Suppressor macrophage treated with lipopolysaccharide for 1 hour (primary cell): ENCODE measurements at places on chromosomes 6 and 20.

DNA sequence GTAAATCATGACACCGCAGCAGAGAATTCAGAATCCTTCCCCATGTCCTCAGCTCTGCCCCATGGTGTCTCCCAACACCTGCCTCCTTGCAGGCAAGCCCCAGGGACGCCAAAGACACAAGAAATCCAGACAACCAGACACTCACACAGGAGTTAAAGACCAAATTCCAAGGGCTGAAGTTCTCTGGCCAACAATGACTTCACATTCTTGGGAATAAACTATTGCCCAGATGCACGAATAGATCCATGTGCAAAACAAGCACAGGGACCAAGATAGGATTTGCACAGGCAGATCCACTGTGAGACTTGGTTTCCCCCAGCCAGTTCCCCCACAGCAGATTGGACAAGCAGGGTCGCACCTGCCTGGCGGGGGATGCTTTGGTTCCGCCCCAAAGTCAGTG, 246.7 kb downstream of the SOD2 start:
- no peak for DNase-seq

GRCh38 chr6:170375661-170376060, 69.1 kb downstream of the FAM120B start:
- peak; percentile 16 for DNase-seq

- no peak for DNase-seq
Observed at GRCh38 chr6:164296411-164296810, 881.9 kb downstream of the QKI start.

GRCh38 chr20:45998761-45999160, 9.9 kb upstream of the MMP9 start:
- DNase-seq = peak; percentile 87

- DNase-seq = no peak
Observed at GRCh38 chr6:33599413-33599938, 19.4 kb upstream of the BAK1 start.

- no peak for DNase-seq
Observed at GRCh38 chr6:117075218-117075617, 190.1 kb upstream of the VGLL2 start.

- DNase-seq = no peak
Observed at GRCh38 chr6:139742671-139743070, 368.2 kb upstream of the CITED2 start.

DNA sequence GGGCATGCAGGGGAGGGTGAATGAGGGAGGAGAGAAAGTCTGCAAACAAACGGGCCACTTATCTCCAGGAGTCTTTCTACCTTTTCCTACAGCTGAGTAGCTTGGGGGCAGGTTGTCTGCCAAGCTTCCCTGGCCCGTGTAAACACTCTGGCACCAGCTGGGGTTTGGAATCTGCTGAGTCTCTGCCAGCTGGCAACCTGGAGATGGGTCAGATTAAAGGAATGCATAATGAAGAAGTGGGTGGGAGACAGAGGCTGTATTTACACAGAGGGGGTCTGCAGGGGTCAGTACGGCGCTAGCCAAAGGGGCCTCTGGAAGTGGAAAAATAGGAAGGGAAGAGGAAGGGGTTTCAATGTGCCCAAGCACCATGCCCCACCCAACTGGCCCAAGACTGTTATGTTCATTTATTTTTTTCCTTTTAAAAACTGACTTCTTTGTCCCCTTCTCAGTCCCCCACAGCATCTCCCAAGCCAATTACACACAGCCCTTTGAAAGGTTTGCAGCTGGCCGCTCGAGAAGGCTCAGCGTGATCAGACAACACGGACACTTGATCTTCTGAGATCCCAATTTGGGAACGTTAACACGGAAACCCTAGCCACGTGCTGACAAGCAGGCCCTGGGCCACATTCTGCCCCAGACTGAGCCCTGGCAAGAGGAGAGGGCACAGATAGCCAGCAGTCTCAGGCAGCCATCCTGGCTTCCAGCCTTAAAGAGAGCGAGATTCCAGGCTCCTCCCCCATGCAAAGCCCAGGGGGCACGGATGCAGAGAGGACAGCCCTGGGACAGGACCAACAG, 25.2 kb downstream of the TRAM2 start:
- no peak for DNase-seq

DNA sequence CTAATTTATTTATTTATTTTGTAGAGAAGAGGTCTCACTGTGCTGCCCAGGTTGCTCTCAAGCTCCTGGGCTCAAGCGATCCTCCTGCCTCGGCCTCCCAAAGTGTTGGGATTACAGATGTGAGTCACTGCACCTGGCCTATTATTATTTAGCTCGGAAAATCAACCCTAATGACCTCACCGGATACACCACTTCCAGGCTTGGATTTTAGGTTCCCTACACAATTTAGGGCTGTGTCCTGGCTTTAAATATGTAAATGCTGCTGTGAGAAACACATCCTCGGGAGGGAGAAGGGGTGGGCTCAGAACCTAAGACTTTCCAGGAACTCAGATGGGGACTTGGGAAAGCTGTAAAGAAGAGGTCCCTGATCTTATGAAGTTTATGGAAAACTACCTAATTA, 51.0 kb upstream of the SLC32A1 start:
- no peak for DNase-seq

DNA sequence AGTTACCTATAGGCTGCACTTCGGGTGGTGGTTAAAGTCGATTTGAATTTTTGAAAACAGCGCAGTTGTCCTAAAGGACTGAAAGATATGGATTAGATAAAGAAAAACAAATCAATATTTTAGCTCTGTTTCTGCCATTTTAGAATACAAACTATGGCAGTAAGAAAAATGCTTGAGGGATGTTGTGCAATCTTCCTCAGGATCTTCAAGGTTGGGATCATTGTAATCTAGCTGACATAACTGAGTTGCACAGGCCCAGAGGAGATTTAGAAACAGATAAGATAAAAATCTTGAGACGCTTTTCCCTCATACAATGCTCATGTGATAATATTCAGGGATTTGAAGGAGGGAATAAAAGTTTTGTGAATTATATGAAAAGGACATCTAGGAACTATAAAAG, 926 bp downstream of the PEX3 start:
- DNase-seq = no peak

DNA sequence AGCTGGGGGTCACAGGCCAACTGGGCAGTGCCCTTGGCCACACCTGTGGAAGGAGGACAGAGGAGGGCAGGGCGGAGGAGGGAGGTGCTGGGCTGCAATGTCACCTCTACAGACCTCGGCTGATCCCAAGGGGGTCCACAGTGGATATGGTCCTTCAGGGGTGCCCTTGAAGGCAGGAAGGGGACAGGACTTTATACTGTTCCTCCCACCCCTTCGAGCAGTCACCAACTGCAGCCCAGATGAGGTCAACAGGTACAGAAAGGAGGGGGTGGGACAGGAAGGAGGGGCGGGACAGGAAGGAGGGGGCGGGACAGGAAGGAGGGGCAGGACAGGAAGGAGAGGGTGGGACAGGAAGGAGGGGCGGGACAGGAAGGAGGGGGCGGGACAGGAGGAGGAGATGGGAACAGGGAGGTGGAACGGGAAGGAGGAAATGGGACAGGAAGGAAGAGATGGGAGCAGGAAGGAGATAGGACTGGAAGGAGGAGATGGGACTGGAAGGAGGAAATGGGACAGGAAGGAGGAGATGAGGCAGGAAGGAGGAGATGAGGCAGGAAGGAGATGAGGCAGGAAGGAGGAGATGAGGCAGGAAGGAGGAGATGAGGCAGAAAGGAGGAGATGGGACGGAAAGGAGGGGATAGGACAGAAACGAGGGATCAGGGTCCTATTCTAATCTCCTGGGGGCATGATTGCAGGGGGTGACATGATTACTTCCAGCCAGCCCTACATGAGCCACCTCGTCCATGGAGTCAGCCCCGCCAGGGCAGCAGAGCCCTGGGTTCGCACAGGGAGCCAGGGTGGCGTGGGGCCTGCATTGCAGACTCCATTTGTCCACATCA, 19.4 kb upstream of the MRGBP start:
- DNase-seq = no peak

- DNase-seq = peak; percentile 42
Observed at GRCh38 chr6:39218868-39219567, 10.3 kb downstream of the KCNK5 start.

GRCh38 chr20:4099905-4100675, 84.7 kb upstream of the RNF24 start:
- no peak for DNase-seq

GRCh38 chr20:24483435-24484080, 14.1 kb downstream of the SYNDIG1 start:
- DNase-seq = no peak

DNA sequence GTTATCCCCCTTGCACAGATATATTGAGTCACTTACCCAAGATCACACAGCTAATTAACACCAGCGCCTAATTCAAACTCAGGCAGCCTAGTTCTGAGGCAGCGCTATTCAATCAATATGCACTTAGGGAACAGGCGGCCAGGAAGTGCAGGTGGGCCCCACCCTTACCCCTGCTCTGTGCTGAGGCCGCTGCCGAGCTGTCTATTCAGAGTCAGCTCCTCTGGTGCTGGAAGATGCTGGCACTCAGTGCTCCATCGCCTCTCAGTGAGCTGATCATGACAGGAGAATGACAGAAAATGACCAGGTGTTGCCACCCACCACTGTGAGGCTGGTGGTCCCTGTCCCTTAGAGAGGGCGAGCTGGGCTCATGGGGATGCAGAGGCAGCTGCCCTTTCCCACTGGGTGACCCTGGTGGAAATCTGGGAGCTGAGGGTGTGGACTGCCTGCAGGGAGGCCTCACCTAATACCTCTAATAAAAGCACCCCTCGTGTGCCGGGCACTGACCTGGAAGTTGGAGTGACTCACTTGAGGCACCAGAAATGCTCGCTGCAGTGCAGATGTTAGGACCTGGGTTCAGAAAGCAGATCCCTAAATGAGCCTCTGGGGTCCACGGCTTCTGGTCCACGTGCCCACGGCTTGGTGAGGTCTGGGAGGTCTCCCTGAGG, 42.5 kb upstream of the CD93 start:
- no peak for DNase-seq

GRCh38 chr6:3804964-3805363, 44.2 kb upstream of the FAM50B start:
- no peak for DNase-seq

- DNase-seq = peak; percentile 46
Observed at GRCh38 chr6:138691595-138692057, 81.9 kb upstream of the CCDC28A start.

DNA sequence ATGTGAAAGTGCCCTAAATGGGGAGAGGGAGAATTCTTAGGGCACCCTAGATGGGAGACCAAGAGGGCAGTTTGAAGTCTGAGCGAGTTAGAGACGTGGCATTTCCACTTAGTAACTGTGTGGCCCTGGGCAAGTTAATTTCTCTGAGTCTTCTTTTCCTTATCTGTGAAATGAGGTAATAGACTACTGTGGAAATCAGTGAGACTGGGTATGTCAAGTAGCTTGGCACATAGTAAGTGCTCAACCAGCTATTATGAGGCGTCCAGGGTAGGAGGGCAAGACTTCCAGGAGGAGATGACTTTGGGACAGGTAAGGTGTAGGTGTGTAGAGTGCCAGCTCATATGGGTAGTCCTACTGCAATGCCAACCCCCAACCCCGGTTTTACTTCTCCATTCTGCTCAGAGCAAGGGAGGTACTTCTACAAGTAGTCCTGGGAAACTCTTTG, 770 bp downstream of the KIF3B start:
- peak; percentile 45 for DNase-seq

DNA sequence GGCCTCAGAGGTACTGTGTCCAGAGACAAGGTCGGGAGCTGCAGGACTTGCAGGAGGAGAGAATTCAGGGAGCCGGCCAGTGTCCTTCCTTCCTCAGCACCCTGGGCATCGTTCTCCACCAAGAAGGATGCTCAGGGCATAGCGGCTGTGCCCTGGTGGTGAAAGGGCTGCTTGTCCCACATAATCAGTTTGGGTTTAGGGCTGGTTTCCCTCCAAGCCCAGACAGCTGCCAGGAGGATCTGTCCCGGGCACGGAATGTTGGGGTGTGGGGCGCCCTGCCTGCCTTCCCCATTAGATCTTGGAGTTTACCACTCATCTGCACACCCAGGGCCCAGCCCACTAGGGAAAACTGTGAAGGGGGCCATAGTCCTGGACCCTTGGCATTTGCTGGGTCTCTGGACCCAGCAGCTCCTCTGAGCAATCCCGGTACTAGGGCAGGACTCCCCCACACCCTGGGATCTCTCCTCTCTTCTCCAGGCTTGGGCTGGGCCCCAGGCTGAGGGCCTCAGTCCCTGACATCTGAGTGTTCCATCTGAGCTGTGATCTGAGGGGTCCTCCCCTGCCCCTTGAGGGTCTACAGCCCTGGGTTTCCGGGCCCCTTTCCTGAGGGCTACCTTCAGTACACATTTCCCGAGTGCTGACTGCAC, 18.6 kb upstream of the SPDEF start:
- no peak for DNase-seq

DNA sequence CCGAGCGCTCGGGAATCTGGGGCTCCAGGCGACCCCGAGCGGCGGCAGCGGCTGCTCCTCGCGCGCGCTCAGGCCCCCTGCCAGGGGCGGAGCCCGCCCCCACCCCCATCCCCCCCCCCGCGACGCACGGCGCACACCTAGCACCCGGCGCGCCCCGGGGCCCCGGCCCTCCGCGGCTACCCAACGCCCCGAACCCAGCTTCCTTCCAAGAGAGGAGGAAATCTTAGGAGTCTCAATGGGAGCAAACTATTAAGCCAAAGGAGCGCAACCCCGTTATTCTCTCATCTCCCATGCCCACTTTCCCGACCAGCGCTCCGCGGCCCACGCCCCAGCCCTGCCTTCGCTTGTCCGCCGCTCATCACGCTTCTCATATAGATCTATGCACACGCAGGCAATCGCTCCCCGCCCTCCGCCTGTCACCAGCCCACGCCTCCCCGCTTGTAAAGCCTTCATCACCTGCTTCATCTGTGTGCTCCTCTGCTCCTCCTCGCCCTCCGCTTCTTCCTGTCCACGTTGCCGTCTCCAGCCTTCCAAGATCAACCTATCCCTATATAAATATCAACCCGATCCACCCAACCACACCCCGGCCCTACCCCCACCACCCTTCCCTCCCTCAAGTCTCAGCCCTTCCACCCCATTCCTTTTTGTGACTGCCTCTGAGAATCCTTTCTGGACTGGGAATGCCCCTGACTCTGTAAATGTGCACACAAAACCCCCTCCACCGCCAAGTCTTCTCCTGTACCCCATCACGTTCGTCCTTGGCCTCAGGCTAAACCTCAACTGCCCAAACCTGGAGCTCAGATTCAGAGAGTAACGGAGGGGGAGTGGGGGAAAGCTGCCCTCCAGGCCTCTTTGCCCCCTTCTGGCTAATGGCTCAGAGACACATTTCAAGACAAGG, at the start of gene DLK2:
Gene DLK2 (minus strand): TSS at position 18 of the 898 bp plus-strand sequence. CDS start 723 bp downstream, outside the sequence.
- DNase-seq = peak; percentile 51

GRCh38 chr6:104887350-104887749, 27.6 kb upstream of the HACE1 start:
- DNase-seq = peak; percentile 7

DNA sequence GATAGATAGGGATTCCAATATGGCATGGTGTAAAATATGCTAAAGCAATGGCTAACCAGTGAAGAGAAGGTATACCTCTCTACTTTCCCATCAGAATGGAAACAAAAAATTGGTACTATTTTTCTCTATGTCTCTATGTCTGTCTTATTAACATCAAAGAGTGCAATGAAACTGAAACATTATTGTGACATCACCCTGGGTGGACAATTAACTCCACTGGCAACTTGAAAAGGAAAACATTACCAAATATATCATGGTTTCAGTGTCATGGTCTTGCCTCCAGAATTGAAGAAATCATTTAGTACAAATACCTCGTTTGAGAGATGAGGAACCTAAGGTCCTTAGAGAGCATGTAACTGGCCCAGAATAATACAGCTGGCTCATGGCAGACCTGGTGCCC, 1132.5 kb upstream of the MAP3K7 start:
- DNase-seq = no peak
